ENCODE measurements at places on chromosomes 1 and 21.

GRCh38 chr1:52739699-52740467 lies 13.6 kb downstream of the ZYG11B start:
- DNase-seq, result no peak

GRCh38 chr1:236774926-236775325 lies 20.2 kb upstream of the MTR start:
- no peak for DNase-seq

GRCh38 chr1:94590203-94591137 lies 48.9 kb upstream of the F3 start:
- DNase-seq, result peak; percentile 41

DNA sequence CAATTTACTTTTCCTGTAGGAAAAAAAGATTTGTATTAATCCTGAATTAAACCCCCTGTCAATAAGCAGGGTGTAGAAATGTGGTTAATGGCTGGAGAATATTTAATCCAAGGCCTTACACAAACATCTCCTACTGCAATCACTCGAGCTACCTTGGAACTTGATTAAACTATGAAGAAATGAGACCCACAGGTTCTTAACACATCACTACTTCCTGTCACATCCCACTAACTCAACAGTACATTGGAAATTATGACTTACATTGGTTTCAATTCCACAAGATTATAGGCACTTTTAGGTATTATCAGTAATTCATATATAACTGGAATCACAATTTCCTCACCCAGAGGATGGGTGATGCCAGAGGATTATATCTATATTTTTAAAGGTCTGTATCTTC lies 480.3 kb downstream of the MRPL39 start:
- DNase-seq, result no peak

DNA sequence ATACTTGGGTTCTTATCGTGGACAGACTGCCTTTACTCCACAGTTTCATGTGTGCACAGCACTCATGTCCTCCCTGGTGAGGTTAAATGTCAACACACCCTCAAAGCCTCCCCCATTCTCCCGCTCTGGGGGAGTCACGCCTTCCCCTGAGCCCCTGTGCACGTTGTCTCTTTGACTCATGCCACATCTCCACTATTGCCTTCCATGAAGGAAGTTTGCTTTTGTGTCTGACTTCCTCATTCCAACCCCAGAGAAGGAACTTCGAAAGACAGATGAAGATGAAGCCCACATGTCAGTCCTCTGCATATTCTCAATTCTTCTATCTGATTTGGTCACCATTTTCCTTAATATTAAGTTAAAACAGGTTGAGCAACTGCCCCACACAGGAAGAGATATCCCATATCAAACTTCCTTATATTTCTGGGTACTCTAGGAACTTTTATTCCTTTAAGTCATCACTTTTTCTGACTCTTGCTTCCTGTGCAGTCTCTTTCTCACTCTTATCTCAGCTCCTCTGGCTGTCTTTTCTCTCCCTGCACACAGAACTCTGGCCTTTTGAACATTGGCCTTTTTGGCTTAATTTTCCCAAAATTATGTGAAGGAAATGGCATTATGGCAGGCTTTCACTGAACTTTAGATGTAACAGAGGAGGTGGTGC lies 41.5 kb downstream of the C4BPA start:
- peak; percentile 74 for DNase-seq

DNA sequence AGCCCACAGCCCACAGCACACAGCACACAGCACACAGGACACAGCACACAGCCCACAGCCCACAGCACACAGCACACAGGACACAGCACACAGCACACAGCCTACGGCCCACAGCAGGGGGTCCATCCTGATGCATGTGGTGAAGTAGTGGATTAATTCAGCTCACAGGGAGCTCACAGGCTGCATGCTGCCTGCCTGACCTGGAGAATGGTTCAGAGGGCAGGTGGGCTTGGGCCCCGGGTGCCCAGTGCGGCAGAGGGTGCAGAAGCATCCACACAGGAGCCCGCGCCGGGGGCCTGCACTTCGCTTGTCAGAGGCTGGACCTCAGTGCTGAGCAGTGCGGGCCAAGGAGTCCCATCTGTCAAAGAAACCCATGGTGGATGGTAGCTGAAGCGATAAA lies 21.1 kb upstream of the AJAP1 start:
- no peak for DNase-seq

GRCh38 chr1:176795929-176796328 lies 333.0 kb downstream of the PAPPA2 start:
- DNase-seq, result no peak

Measured in suppressor macrophage treated with lipopolysaccharide for 1 hour (primary cell).